Mesangial cell (primary cell): ENCODE measurements at places on chromosomes 5 and 9. TPM values are rescaled to one million over a fixed set of nuclear protein-coding genes. Genes with fewer than 3 reads are reported as not detected.

Gene TMEM267
- total RNA-seq: 9.6 and 15.5 TPM in 2 replicates

Gene SPRY4
- 17.3 and 18.5 TPM in 2 replicates for total RNA-seq

Gene SNAPC4
- total RNA-seq: 9.0 and 10.8 TPM in 2 replicates

Gene VCAN
- 284 and 1,012 TPM in 2 replicates for total RNA-seq

Gene NAA35
- 8.0 and 10.4 TPM in 2 replicates for total RNA-seq

Gene CD274
- total RNA-seq: 1.0 and 12.1 TPM in 2 replicates

Gene IL33
- total RNA-seq: not detected in 2 replicates

Gene KIAA1191
- total RNA-seq: 102 and 117 TPM in 2 replicates

Gene GPR150
- under 0.01 and 0.51 TPM in 2 replicates for total RNA-seq

Gene SPINK13
- 0.25 TPM in 1 of 2 replicates, not detected in the other for total RNA-seq
